Hematopoietic multipotent progenitor cell treated with erythropoietin and hydrocortisone succinate and interleukin-3 and kit ligand, for 17 days (in vitro differentiated cells): ENCODE measurements at places on chromosomes 11 and 22.

GRCh38 chr11:131219646-131220045 lies 150.8 kb upstream of the NTM start:
- DNase-seq = no peak

DNA sequence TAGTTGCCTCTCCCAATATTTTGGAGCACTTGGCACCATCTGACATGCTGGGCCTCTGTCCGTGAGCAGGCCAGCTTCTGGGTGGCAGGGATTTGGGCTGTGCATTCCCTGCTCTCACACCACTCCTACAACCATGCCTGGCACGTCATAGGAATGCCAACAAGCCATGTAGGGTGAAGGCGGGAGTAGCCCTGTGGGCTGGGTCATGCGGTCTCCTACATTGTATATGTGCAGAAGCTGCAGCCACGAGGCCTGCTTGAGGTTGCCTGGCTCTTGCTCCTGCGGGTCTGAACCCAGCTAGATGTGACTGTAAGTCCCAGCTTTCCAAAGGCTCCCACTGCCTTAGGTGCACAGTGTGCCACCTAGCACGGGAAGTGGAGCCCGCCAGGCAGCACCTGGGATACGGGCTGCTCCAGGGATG lies 14.5 kb downstream of the MYEOV start:
- no peak for DNase-seq

DNA sequence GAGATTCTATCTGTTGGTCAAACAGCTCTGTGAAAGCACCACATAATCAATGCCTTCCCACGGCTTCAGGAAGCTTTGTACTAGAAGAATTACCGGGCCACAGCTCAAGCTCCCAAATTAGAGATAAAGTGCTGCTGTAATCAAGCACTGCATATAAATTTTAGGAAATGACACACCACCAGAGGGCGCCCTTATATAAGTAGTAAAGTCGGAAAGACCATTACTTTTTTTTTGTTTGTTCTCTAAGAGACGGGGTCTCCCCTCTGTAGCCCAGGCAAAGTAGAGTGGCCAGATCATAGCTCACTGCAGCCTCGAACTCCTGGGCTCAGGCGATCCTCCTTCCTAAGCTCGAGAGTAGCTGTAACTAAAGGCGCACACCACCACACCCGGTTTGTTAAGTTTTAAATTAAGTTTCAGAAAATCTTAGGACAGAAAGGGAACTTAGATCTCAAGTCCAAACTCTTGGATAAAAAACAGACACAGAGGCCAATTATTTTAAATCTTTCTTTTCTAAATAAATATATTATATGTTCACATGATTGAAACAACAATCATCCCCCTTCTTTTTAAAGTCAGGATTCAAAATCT lies 32.6 kb downstream of the PRCP start:
- peak; percentile 86 for DNase-seq

GRCh38 chr11:33062137-33062536 lies 22.8 kb downstream of the TCP11L1 start:
- no peak for DNase-seq

DNA sequence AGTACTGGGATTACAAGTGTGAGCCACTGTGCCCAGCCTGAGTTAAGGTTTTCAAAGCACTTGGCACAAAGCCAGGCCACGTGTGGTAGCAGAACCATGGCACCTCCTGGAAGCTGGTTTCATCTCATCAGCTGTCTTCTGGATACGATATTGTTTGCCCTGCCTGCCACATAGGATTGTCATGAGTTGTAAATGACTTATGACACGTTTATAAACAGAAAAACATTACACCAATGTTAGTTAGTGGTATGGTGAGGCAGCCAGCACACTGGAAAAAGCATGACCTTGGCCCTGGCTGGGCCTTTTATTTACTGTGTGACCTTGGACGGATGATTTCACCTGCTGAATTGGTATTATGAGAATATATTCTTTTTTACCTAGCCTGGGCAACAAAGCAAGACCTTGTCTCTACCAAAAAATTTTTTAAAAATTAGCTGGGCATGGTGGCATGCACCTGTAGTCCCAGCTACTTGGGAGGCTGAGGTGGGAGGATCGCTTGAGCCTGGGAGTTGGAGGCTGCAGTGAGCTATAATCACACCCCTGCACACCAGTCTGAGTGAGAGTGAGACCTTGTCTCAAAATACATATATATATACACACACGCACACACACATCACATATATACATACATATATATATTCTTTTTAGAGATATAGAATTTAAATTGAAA lies 24.0 kb upstream of the MYH9 start:
- peak; percentile 66 for DNase-seq

DNA sequence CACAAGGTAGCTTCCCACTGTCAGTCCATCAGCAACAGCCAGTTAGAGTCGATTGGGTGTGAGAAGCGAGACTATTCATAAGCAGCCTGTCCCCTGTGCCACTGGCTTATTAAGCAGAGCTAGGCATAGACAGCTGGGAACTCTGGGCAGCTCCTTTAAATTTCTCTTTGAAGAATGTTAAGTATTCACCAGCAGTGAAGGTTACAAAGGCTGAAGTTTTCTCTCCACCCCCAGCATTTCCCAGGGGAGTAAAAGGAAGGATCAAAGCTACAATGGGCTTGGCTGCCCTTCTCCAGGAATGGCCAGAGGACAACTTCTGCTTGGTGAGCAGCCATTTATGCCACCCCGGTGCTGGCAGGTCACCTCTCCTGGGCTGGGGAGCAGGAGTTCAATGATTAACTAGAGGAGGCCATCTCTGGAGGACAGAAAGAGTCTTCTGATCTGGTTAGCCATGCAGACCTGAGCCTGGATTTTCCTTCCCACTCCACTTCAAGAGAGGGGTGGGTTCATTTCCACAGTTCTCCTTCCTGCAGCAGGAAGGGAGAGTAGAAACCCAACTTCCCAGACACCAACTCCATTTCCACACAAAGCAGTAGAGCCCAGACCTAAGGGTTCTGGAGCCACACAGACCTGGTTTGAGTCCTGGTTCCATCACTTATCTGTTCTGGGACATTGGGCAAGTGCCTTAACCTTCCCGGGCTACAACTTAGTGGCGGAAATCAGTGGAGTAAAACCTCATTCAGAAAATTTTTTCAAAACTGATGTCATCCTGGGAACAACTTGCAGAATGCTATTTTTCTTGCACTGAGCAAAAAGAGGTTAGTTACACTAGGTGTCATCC lies 22.6 kb downstream of the POU2AF3 start:
- no peak for DNase-seq

DNA sequence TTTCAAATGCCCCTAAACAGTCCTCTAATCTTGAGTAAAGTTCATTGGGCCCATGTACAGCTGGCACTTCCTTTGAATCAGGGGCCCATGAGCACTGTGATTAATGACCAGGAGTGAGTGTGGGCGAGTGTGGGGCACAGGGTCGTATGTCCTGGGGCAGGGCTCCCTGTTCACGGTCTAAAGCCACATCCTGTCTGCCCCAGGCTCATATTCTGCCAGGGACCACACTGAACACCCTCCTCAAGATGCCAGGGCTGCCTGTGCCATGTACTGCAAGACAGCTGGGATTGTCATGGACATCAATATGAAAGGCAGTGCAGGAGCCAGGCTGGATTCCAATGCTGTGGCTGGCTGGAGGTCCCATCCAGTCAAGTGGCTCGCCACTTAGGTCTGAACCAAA lies 130.5 kb downstream of the KIRREL3 start:
- DNase-seq = no peak

DNA sequence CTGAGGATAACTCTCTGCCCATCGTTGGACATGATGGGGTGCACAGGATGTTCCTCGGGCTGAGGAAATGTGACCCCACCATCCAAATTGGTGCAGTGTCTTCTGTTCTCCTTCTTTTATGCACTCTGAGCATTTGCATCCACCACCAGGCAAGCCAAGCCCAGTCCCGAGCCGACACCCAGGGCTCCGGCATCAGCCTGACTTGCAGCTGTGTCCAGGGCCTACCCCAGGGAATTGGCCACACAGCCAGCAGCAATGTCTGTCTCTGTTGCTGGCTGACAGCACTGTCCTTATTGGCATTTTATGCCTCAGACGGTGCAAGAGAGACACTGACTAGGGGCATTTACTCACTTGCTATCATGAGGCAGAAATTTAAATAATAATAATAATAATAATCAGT lies 25.4 kb upstream of the CPT1A start:
- no peak for DNase-seq

GRCh38 chr22:17754233-17754925 lies 19.9 kb downstream of the BID start:
- DNase-seq = peak; percentile 42

- DNase-seq = no peak
Observed at GRCh38 chr11:112025707-112026106, 499 bp downstream of the DLAT start.

DNA sequence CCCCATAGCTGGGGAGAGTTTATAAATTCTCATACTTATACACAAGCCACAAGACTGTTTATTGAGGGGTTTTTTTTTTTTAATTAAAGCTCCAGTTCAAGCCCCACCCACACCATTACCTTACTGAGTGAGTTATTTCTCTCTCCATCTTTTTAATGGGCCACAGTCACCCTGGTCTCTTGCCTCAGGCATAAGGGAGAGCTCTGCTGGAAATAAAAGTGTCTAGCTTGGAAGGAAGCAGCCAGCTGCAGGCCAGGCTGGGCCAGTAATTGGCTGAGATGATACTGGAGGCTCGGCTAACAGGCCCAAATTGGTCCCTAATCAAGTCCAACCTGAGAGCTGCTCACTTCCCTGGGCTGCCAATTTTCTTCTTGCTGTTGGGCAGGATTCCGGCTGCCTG lies 174.1 kb downstream of the INSC start:
- no peak for DNase-seq

DNA sequence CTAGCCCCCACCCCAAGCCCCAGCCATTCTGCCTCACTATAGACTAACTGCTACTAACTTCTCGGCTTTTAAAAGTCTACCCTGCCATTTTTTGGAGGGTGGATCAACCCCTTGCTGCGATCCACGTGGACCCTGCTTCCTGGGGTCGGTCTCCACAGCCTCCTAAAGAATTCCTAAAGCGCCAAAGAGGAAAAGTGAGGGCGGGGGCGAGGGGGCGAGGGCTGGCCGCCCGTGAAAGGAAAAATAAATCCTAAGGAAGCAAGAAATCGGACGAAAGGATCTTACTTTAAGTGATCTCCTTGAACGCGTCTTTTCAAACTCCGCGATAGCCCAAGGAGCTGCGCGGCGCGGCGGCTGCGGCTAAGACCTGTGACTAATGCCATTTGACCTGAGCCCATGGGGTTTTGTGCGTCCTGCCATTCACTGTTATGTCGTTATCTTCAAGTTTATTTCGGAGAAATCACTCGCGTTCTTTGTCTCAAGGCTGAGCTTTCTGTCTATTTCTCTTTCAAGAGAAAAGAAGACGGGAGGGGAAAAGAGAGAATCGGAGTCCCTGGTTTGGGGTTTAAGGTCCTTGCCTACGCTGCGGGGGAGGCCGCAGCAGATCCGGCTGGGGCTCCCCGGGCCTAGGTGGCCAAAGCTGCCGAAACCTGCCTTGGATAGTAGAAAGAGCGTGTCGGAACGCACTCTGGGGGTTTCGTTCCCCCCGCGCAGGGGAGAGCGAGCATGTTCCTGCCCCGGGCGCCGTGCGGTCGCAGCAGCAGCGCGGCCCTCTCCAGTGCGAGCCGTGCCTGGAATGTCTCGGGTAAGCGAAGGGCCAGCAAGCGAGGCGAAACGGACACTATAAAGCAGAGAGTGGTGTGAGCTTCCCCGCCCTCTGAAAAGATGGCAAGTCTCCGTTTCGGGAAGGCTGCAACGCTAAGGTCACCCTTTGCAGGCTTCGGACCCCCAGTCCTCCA lies 2.8 kb upstream of the DBX1 start:
- no peak for DNase-seq

DNA sequence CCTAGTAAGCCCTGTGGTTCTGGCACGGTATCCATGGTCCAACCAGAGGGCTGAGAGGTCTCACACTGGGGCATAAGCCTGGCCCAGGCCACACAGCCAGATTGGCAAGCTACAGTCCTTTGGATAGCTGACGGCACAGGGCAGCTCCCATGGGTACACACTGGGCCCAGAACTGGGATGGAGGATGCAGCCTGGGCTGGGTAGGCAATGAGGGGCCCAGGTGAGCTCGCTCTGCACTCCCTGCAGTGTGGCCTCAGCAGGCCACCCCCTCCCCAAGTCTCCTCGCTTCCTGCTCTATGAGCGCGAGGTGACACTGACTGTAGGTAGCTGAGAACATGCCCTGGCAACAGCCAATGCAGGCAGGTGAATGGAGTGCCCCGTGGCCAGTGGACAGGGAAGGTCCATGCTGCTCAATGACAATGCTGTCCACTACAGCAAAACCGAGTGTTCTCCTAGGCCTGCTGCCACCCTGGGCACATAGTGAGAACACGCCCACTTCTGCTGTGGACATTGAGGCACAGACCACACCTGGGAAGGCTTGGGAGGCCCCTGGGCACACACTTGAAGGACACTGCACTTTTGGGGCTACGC lies 3.8 kb downstream of the ARVCF start:
- no peak for DNase-seq

DNA sequence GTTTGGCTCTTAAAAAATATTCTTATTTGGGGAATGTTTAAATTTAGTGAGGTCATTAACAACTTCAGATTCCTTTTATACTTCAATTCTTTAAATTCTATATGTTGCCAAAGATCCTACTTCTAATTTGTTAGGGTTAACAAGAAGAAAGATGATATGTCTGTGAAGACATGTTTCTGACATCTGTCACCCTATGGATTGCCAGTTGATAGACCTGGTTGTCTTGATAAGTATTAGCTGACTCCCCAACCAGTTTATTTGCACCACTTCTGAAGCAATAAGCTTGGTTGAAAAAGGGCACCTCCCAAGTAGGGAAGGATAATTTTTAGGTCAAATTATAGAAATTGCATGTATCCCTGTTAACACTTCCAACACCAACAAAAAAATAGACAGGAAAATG lies 29.3 kb downstream of the ARHGEF12 start:
- DNase-seq = peak; percentile 62

DNA sequence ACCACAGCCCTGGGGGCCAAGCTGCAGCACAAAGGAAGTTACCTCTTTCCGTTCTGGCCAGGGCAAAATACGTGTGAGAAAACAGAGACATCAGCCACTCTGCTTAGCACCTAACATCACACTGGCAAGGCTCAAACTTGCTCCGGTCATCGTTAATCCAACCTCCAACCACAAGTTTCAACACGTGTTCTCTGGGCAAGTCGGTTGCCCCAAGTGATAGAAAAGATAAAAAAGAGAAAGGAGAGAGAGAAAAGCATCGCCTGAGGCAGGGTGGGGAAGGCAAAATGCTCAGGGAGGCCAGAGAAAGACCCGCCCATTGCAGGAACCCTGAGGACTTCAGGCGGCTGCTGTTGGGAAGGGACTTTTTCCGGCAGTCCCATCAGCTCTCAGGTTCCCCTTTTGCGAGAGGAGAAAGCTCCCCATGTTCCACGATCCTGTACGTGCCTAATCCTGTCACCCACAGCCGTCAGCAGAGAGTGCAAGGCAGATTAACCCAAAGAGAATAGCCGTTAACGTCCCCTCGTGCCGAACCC lies 18.5 kb upstream of the B4GALNT4 start:
- DNase-seq = no peak

DNA sequence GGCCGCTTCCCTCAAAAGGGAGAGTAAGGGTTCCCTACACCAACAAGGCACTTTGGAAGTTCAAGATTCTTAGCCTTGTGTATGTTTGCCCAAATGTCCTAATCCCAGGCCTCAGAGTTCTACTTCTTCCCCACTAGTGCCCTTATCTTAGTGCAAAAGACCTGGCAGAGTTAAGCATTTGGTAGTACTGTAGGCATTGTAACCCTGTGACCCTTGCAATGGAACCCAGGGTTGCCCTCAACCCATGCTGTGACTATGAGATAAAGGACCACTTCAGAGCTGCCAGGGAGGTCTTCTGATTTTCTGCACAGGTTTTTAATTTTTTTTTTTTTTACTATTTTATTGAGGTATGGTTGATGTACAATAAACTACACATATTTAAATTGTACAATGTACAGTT lies 65.1 kb downstream of the C11orf65 start:
- DNase-seq = no peak

- DNase-seq = peak; percentile 65
Observed at GRCh38 chr22:41447435-41448188, 1.0 kb upstream of the TOB2 start.
